ENCODE measurements at places on chromosomes 2 and 18. TPM values are rescaled to one million over a fixed set of nuclear protein-coding genes. Genes with fewer than 3 reads are reported as not detected.

CLIP4 gene
- total RNA-seq = 64.6 TPM

DNA sequence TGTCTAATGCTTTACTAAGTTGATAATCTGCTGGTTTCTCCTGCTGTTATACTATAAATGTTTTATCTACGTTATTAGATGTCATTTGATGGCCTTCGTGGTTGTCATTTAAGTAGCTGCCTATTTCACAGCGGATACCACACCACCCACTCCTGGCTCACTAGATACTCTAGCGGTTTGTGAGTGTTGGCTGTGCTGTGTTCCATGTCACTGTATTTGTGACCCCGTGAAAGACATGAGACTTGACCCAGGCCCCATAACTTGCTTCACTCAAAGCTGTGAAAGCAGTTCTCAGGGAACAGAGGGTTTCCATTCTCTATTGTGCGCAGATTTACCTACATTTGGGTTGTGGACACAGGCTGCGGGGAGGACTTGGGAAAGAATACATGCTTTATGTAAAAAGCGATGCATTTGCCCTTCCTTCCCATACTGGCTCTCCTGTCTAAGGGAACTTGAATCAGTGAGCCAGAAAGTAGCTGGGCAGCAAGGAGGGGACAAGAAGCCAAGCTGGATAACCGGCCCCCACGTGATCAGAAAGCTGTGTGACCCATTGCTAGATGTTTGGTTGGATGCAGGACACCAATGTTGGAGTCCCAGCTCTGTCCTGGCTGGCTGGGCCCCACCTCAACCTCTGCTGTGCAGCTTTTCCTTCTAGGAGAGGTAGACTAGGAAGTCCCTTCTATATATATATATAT, 52.2 kb downstream of the PLB1 start:
- H3K36me3 ChIP-seq = no peaks in the 10 kb centered on the region
- no peak overlapping the region for H3K4me3 ChIP-seq
- no peak overlapping the region for H3K27ac ChIP-seq

HIBCH gene
- total RNA-seq = 24.3 TPM

GRCh38 chr2:197673106-197673505, 2.3 kb downstream of the RFTN2 start:
- peak overlapping the region; percentile 43 for H3K4me3 ChIP-seq
- no peaks in the 10 kb centered on the region for H3K27me3 ChIP-seq
- no peak for DNase-seq
- no peak overlapping the region for H3K27ac ChIP-seq
- H3K36me3 ChIP-seq = no peaks in the 10 kb centered on the region

DNA sequence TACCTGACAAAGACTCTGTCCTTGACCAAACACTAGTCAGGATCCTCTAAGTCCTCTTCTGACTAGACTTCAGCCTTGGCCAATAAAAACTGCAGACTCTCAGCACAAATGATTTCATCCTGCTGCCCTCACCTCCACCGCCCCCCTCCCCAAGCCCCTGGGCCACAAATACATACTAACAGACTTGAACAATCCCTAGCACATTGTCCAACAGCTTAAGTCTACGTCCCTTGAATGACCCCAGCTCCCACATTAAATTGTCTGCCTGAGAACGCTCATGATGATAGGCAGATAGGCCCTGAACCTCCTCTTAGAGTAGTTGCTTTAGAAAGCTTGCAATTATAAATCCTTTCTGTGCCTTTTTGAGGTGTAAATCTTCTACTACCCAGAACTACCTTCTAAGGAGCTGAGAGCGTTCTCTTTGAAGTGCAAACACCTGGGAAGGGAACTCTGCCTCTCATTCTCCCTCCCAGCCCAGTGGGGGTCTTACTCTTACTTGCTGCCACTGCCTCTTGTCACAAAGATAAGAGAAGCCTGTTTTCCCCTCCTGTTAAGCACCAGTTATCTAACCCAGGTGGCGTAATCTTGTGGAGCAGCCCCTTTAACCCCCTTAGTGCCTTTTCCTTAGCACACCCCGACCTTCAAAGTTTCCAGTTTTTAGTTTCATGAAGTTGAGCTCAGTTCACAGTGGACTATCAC, 1225.6 kb downstream of the LRP1B start:
- H3K27me3 ChIP-seq = no peaks in the 10 kb centered on the region
- no peak overlapping the region for H3K27ac ChIP-seq
- H3K4me1 ChIP-seq = no peaks in the 10 kb centered on the region
- DNase-seq = no peak
- H3K36me3 ChIP-seq = no peaks in the 10 kb centered on the region

EVX2 gene
- not detected for total RNA-seq

DNA sequence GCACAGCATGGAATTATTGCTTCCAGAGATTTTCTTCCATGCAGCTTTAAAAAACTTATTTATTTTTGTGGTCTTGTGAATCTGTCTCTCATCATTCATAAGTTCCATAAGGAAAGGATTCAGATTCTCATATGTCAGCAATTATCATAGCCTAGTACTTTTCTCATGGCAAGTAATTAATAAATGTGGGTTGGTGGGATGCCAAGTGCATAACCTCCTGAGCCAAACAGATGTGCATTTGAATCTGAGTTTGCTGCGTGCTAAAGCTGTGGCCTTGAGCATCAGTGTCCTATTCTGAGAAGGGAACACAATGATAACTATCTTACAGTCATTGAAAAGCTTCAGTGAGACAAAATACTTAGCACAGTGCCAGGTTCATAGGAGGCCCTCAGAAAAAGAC, 331.9 kb downstream of the PDE11A start:
- no peaks in the 10 kb centered on the region for H3K27me3 ChIP-seq
- DNase-seq = no peak
- no peaks in the 10 kb centered on the region for H3K4me1 ChIP-seq
- H3K4me3 ChIP-seq = no peak overlapping the region
- no peak overlapping the region for H3K27ac ChIP-seq

DNA sequence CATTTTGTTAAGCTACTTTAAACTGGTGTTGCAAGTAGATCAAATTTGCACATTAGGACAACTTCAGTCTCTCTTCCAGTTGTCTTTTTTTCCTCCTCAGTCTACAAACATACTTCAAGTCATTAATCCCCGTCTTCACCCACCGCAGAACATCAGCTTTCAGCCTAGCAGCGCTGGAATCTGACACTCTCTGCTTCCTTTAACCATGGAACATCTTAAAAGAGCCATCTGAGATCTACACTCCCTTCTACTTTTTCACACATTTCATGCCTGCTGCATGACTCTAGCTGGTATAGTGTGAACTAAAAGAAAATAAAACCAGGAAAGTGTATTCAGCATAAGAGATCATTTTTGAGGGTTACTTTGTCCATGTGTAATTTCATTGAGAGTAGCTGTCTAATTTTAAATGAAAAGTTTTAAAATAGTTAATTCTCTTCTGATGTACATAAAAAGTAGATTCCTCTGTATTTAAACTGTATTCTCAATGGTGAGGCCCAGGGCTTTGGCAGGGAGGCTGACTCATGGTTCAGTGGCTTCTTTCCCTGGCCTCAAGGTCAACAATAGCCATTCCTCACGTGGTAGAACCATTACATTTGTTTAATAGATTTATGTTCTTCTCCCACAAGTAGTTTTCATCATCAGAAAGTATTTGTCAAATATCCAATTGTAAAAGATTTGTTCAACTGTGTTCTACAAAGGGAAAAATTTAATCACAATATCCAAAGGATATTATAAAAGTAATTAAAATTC, 16.5 kb downstream of the SGPP2 start:
- H3K4me3 ChIP-seq = no peak overlapping the region
- no peak for DNase-seq
- no peaks in the 10 kb centered on the region for H3K27me3 ChIP-seq
- H3K27ac ChIP-seq = no peak overlapping the region

GRCh38 chr2:184113696-184114403, 484.5 kb upstream of the ZNF804A start:
- no peaks in the 10 kb centered on the region for H3K27me3 ChIP-seq
- no peak overlapping the region for H3K27ac ChIP-seq
- H3K4me3 ChIP-seq = no peak overlapping the region

GRCh38 chr2:106338043-106338442, 130.2 kb downstream of the RGPD3 start:
- no peaks in the 10 kb centered on the region for H3K36me3 ChIP-seq
- H3K4me3 ChIP-seq = no peak overlapping the region
- no peaks in the 10 kb centered on the region for H3K27me3 ChIP-seq
- DNase-seq = no peak
- no peak overlapping the region for H3K27ac ChIP-seq

DNA sequence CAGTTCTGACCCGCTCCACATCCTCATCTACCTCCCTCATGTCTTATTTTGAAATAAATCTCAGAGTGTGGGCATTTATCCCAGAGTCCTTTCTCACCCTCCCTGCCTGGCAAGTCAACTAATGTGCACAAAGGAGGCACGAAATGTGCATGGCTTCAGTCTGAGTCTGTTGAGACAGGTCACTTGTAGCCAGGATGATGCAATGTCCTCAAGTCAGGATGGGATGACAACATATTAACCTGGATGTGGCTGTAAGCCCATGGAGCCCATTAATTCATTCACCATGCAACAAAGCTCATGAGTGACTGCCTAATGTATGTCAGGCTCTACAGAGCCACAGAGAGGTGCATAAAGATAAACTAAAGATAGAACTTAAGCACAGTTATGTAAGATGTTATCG, 34.5 kb downstream of the KCNG3 start:
- no peaks in the 10 kb centered on the region for H3K36me3 ChIP-seq
- no peak overlapping the region for H3K4me3 ChIP-seq
- H3K4me1 ChIP-seq = no peaks in the 10 kb centered on the region
- H3K27ac ChIP-seq = no peak overlapping the region

GRCh38 chr2:156005999-156006712, 326.4 kb downstream of the NR4A2 start:
- H3K4me1 ChIP-seq = no peaks in the 10 kb centered on the region
- no peaks in the 10 kb centered on the region for H3K36me3 ChIP-seq
- H3K4me3 ChIP-seq = no peak overlapping the region
- no peak for DNase-seq
- no peaks in the 10 kb centered on the region for H3K27me3 ChIP-seq
- H3K27ac ChIP-seq = no peak overlapping the region

PROKR1 gene
- not detected for total RNA-seq

CYRIA gene
- 29.4 TPM for total RNA-seq

- no peaks in the 10 kb centered on the region for H3K4me1 ChIP-seq
- no peak overlapping the region for H3K27ac ChIP-seq
- H3K36me3 ChIP-seq = peaks cover 96% of the 10 kb centered on the region
- no peak overlapping the region for H3K4me3 ChIP-seq
Observed at GRCh38 chr18:54161267-54161666, 63.2 kb downstream of the MBD2 start.

DNA sequence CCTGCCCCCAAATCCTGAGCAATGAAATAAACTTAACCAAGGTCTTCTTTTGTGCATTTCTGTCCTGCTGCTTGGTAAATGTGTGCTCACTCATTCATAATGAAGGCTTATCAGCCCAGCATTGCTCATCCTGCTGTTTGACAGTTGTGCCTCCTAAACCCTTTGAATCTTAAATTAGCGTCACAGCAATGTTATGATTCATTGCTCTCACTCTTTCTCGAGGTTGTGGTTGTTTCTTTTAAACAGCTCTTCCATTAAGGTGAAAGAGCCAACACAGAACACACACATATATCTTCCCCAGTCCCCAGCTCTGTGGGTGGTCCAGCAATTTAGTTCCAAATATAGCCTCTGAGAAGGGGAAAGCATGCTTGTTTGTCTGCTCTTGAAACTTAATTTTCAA, 84.0 kb downstream of the EVA1A start:
- no peaks in the 10 kb centered on the region for H3K36me3 ChIP-seq
- no peak overlapping the region for H3K4me3 ChIP-seq
- H3K27ac ChIP-seq = no peak overlapping the region
- H3K4me1 ChIP-seq = no peaks in the 10 kb centered on the region
- no peak for DNase-seq

DNA sequence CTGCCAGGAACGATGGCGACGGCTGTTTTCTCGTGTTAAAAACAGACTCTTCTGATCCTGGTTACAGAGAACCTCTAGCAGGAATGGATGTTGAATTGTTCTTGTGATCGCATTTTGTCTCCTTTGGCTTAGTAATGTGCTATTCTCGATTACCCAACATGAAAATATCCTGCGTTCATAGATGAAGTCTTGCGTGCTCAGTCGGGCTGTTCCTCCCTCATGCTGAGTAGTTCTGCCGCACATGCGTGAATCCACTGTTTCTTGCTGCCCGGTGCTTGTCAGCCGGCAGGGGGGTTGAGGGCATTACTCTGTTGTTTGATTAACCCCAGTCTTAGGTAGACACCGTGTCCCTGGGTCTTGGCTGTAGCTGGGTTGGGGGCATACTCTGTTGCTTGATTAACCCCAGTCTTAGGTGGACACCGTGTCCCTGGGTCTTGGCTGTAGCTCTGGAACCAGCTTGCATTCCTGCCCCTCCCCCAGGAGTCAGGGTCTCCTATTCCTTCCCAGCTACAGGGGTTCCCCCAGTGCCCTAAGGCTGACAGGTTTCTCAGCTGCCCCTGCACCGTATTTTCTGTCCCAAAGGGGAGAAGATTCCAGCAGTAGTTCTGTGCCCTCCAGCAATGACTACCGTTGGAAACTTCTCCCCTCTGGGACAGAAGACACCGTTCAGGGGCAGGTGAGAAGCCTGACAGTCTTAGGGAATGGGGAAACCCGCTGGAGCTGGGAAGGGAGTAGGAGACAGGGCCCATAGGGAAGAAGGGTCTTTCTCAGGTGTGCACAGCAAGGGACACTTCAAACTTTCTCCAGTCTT, 22.1 kb upstream of the ASB1 start:
- H3K4me1 ChIP-seq = no peaks in the 10 kb centered on the region
- no peak for DNase-seq
- peak overlapping the region; percentile 31 for H3K27ac ChIP-seq
- H3K27me3 ChIP-seq = no peaks in the 10 kb centered on the region

DNA sequence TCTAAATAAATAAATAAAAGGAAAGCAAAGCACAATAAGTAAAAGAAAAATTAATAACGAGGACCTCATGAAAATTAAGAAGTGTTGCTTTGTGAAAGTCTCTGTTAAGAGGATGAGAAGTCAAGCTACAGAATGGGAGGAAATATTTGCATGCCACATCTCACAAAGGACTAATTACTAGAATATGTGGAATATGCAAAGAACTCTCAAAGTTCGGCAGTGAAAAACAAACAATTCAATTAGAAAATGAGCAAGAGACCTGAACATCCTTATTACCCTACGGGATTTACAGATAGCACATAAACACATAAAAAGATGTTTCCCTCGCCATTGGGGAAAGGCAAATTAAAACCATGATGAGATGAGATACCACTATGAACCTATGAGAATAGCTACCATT, 23.3 kb downstream of the CYP26B1 start:
- DNase-seq = no peak
- H3K4me1 ChIP-seq = no peaks in the 10 kb centered on the region
- H3K36me3 ChIP-seq = no peaks in the 10 kb centered on the region
- no peak overlapping the region for H3K27ac ChIP-seq
- peaks cover 4% of the 10 kb centered on the region for H3K27me3 ChIP-seq
- H3K4me3 ChIP-seq = no peak overlapping the region

DNA sequence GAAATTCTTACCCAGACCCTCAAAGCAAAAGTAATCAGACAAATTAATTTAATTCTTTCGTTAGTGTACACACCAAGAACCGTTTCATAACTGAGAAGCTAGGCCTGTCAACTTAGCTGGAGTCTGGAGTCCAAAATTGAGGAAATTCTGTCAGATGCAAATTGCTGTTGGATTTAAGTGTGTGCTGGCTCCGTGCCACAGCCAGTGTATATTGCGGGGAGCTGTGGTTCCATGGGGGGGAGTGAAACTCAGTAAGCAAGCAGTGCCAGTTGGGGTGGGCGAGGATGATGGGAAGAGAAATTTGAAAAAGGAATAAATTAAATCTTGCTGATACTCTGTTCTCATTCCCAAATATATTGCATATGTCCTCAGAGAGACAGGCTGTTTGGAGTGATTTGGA, 4.0 kb downstream of the ARPC2 start:
- no peak overlapping the region for H3K4me3 ChIP-seq
- no peak for DNase-seq
- no peak overlapping the region for H3K27ac ChIP-seq
- H3K27me3 ChIP-seq = no peaks in the 10 kb centered on the region
- H3K4me1 ChIP-seq = peaks cover 80% of the 10 kb centered on the region

GRCh38 chr2:71749671-71750101, 296.3 kb downstream of the DYSF start:
- DNase-seq = no peak
- H3K27me3 ChIP-seq = no peaks in the 10 kb centered on the region
